ENCODE measurements at places on chromosomes 3 and 15.

DNA sequence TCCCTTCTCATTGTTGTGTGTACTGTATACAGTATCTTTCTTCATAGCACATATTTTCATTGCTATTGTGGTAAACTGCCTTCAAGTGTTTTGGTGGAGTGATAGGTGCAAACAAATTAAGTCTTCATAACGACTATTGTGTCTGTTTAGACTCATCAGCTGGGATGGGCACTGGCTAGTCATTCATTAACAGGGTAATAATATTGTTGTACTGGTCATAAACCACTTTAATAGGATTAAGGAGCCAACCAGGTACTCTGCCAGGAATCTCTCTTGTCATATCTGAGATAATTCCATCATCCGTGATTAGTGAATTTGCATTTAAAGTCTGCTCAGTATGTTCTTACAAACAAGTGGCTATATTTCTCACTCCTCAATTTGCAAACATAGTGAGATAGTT lies 10.2 kb upstream of the TMEM45A start:
- DNase-seq, result no peak

GRCh38 chr3:64398006-64398405 lies 172.7 kb upstream of the PRICKLE2 start:
- no peak for DNase-seq

GRCh38 chr3:126184465-126185000 lies 4.1 kb upstream of the ALDH1L1 start:
- DNase-seq, result no peak

DNA sequence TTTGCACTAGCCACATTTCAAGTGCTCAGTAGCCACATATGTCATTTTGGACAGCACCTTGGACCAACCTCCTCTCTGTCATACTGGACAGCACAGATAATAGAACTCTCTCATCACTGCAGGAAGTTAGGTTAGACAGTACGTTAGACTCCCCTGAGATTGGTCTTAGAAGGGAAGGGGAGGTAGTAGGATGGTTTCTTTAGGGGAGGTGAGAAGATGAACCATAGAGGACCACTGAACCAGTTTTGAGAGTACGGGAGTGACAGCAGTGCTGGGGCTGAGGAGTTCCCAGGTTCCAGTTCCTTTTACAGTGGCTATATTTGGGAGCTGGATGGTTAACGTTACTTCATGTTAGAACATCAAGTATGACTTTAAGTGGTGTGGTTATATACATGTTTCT lies 7.8 kb downstream of the LRCH3 start:
- no peak for DNase-seq

GRCh38 chr3:64961301-64961700 lies 273.5 kb upstream of the ADAMTS9 start:
- DNase-seq, result no peak

DNA sequence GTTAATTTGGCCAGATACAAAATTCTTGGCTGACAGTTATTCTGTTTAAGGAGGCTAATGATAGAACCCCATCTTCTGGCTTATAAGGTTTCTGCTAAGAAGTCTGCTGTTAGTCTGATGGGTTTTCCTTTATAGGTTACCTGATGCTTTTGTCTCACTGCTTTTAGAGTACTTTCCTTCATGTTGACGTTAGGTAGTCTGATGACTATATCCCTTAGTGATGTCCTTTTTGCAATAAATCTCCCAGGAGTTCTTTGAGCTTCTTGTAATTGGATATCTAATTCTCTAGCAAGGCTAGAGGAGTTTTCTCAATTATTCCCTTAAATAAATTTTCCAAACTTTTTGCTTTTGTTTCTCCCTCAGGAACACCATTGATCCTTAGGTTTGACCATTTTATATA lies 114.1 kb upstream of the CDIN1 start:
- no peak for DNase-seq

GRCh38 chr15:81133782-81134461 lies at the start of gene CFAP161:
TSS of gene CFAP161 (plus strand) at chr15:81134270. CDS start at chr15:81134330, 60 bp downstream.
- DNase-seq, result no peak

- no peak for DNase-seq
Measured at GRCh38 chr3:65173841-65174240, 486.0 kb upstream of the ADAMTS9 start.

DNA sequence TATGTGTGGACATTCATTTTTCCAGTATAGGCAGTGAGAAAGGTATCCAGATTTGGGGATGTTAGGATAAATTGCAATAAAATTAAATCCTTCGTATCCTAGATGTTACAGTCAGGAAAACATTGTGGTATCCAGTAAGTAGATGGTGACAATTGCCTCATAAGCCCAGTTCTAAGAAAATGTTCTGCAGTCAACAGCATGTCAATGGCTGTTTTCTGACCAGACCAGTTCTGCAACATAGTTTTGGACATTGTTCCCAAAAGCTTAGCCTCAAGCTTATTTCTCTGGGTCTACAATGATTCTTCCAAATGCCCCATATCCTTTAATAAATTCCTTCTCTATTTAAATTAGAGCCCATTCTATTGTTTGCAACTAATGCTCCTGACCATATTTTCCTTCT lies 480.7 kb downstream of the FHIT start:
- no peak for DNase-seq

DNA sequence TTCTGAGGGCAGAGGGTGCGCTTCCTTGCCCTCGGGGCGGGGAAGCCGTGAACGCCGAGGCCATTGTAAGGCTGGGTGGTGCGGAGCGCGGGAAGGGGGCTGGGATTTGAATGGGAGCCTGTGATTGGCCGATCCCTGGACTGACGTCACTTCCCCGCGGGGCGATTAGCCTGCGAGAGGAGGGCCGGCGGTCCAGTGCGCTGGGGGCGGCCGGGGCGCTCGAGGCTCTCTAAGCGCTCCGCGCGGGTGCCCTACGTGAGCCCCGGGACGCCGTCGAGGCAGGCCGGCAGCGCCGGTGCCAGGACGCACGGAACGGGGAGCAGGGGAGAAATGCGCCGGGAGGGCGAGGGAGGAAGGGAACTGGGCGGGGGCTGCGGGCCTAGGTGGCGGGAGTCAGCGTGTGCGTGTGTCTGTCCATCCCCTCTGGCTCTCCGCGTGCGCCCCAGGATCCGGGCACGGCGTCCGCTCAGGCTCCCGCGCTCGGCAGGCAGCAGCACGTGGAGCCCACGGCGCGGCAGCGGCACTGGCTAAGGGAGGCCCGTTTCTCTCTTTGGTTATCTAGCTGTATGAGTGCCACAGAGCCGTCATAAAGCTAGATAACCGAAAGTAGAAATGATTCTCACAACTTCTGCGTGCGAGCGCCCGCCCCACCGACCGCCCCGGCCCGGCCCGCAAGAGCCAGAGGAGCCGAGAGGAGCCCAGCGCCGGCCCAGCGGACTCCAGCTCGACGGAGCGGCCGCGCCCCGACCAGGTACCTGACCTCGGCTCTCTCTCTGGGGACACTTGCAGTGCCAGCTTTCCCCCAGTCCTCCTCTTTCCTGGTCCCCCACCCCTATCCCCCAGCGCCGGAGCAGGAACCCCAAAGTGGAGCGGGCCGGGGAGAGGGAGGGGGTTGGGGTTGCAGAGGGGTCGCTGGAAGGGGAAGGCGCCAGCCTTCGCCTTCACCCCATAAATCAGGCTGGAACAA lies 33.1 kb upstream of the POLG start:
- DNase-seq, result no peak

DNA sequence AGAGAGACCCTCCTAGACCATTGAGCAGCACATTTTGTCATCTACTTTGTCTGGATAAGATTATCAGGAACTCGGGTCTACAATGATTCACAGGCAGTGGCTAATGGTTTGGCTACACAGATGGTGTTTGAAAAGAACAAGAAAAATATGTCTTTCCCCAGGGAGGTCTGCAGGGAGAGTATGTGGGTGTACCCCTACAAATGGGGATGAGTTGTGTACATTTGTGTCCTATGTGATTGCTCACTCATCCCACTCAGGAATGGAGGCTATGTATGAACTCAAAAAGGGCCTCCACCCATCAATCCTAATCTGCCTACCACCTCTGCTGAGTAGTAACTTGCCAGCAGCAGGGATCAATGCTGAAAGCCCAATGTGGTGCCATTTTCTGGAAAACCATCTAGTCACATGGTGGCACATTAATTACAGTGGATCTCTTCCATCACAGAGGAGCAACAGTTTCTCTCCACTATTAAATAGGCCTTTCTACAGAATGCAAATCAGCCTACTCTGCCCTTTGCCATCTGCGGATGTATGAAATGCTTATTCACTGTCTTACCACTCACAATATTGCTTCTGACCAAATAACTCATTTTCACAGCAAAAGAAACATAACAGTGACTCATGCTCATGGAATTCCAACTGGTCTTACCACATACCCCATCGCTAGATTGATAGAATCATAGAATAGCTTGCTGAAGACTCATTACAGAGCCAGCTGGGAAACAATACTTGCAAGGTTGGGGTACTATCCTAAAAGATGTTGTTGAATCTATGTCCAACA lies 48.3 kb upstream of the TRIM42 start:
- DNase-seq, result no peak

DNA sequence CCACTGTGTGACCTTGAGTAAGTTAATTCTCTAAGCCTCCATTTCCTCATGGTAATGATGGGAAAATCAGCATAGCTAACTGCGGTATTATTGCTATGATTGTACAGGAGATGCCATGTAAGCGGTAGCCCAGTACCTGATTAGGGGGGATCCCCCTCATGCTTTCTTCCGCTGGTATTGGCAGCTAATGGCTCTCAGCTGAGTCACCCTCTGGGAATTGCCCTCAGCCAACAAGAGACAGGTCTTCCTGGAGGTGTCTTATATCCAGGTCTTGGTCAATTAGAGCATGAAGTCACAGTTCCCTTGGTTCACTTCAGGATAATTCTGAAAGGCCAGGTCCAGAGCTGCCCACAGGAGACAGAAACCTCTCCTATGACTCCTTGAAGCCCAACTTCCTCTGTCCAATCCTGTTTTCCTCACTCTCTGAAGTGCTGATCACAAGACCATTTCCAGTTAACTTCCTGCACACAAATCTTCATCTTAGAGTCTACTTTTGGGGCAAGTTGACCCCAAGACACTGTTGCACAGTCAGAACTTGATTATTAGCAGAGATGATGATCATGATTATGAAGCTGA lies 724.7 kb upstream of the ZNF385D start:
- DNase-seq, result no peak

DNA sequence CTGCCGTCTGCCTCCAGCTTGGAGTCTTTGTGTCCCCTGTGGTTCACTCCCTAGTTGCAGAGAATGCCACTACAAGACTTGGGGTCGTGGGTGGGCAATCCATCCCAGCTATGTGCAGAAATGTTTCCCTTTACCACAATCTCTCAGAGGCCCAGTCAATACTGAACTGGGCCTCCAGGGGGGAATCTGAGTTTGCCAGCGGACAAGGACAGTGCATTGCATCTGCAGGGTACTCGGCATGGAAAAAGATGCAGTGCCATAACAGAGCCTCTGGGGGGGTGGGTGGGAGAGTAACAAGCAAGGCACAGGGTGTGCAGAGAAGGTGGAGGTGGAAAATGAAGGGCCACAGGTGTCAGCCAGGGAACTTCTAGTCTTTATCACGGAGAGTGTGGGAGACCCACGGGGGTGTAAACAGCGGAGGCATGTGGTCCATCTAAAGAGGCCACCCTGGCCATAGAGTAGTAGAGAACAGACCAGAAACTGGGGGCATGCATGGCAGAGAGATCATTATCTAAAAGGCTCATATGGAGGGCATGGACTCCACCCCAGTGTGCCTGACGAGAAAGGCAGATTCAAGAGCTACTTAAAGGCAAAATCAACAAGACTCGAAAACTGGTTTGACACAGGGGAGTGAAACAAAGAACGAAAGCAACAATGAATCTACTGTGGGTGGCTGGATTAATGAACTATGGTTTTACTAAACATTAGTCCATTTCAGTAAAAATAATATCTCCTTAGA lies 182.4 kb downstream of the ANXA2 start:
- DNase-seq, result no peak

GRCh38 chr3:59424268-59425010 lies 374.6 kb upstream of the CFAP20DC start:
- no peak for DNase-seq

GRCh38 chr3:159650726-159651125 lies 337.9 kb upstream of the IL12A start:
- DNase-seq, result no peak

DNA sequence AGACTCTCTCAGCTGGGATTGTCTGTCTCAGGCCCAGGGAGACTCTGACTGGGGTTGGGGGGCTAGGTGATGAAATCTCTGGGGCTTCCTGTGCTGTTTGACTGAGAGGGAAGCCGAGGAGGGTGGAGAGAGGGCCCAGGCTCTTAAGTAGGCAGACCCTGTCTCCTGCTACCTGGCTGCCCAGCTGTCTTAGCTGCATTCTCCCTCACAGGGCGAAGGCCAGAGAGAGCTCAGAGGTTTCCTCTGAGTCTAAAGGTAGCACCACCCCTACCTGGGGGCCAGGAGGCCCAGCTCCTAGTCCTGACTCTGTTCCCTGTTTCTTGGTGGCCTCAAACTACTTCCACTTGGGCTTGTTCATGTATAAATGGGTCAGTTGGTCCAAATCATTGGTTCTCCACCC lies 24.4 kb downstream of the SMAD6 start:
- no peak for DNase-seq

DNA sequence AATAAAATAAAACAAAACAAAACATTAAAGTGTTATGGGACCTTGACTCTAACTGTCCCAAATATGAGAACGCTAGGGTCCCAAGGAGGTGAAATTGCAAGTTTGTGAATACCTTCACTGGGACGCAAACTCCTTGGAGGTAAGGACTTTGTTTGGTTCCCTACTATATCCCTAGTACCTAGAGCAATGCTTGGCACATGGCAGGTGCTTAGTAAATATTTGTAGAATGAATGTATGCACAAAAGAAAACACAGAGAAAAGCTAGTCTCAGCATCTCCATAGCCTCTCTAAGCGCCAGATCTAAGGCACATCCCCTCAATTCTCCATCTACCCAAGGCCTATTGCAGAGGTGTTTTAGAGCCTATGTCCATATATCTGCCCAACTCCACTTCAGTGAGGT lies 30.5 kb downstream of the GPR176 start:
- DNase-seq, result no peak

DNA sequence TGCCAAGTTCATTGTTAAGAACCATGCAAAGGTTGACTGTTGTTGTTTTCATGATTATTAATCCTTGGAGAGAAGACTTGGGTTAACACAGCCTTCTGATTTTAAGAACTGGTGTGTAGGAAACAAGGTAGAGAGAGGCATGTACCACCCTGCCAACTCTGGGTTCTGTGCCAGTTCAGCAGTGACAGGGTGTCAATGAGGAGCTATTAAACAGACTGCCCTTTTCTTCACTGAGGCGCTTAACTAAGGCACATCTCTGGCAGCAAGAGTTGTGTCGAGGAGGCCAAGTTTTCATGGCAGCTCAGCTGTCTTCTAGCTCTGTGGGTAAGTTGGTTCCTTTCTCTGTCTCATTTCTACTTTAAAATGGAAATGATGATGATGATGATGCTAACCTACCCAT lies 117.6 kb downstream of the FEZF2 start:
- no peak for DNase-seq

GRCh38 chr3:4306860-4307259 lies 3.7 kb downstream of the SETMAR start:
- no peak for DNase-seq

DNA sequence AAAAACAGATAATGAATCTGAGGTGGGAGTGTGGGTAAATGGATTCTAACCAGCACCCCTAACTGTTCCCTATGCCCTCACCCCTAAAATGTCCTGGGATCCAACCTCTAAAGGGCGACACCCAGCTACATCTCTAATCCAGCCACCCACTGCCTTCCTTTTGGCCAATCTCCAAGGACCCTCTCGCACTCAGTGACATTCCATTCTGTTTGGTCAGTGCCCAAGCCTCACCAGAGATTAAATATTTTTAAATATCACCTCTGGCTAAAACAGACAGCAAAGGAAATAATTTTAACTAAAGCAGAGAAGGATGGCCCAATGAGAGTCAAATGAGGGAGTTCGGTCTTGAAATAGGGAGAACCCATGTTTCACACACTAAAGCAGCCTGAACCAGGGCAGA lies 19.9 kb upstream of the SCN10A start:
- DNase-seq, result no peak
